ENCODE measurements at places on chromosomes 5 and 9. TPM values are rescaled to one million over a fixed set of nuclear protein-coding genes. Genes with fewer than 3 reads are reported as not detected.
A peak's percentile ranks its signal among the peaks of the same experiment; 100 is the strongest.

DNA sequence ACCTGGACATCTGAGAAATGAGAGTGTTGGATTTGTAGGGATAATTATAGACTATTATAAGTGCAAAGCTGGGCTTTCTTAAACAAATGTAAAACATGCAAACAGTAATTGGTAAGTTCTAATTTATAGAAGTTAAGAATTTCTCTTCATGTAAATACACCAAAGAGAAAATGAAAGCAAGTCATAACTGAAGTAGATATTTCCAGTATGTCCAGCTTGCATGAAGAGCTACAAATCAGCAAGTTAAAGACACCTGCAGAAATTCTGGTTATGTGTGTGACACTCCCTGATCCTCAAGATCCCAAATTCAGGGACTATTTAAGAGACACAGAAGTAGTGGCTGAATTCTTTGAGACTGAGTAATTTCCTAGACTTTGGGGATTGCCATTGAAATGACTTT is 308.9 kb downstream of the TLE4 start:
- peaks cover 49% of the 10 kb centered on the region for H3K4me1 ChIP-seq
- no peaks in the 10 kb centered on the region for H3K27me3 ChIP-seq
- no peak for DNase-seq
- H3K36me3 ChIP-seq, result no peaks in the 10 kb centered on the region
- no peak overlapping the region for H3K27ac ChIP-seq
- no peak overlapping the region for H3K4me3 ChIP-seq

GRCh38 chr5:547086-547924 is 23.1 kb upstream of the SLC9A3 start:
- no peak overlapping the region for H3K4me3 ChIP-seq
- H3K4me1 ChIP-seq, result peaks cover 23% of the 10 kb centered on the region
- H3K36me3 ChIP-seq, result no peaks in the 10 kb centered on the region
- DNase-seq, result no peak
- no peak overlapping the region for H3K27ac ChIP-seq
- H3K27me3 ChIP-seq, result peaks cover 18% of the 10 kb centered on the region

DNA sequence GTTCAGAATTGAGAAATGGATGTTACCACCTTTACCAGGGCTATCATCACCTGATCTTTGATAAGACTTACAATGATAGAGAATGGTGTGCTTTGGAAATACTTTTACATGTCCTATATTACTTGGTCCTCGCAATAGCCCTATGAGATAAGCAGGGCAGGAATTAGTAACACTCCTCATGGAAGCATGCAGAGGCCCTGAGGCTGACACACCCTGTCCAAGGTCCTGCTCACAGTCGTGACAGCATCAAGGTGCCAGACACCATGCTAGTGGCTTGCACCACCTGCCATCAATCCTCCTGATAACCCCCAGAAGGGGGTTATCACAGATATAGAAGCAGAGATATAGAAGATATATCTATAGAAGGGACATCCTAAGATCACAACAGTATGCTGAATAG is 216.8 kb upstream of the TBC1D2 start:
- H3K27ac ChIP-seq, result no peak overlapping the region
- peaks cover 10% of the 10 kb centered on the region for H3K27me3 ChIP-seq
- H3K36me3 ChIP-seq, result no peaks in the 10 kb centered on the region
- no peaks in the 10 kb centered on the region for H3K4me1 ChIP-seq
- DNase-seq, result no peak

- peaks cover 57% of the 10 kb centered on the region for H3K36me3 ChIP-seq
- H3K27me3 ChIP-seq, result no peaks in the 10 kb centered on the region
- H3K4me3 ChIP-seq, result no peak overlapping the region
Measured at GRCh38 chr9:20532584-20532983, 89.7 kb downstream of the MLLT3 start.

DNA sequence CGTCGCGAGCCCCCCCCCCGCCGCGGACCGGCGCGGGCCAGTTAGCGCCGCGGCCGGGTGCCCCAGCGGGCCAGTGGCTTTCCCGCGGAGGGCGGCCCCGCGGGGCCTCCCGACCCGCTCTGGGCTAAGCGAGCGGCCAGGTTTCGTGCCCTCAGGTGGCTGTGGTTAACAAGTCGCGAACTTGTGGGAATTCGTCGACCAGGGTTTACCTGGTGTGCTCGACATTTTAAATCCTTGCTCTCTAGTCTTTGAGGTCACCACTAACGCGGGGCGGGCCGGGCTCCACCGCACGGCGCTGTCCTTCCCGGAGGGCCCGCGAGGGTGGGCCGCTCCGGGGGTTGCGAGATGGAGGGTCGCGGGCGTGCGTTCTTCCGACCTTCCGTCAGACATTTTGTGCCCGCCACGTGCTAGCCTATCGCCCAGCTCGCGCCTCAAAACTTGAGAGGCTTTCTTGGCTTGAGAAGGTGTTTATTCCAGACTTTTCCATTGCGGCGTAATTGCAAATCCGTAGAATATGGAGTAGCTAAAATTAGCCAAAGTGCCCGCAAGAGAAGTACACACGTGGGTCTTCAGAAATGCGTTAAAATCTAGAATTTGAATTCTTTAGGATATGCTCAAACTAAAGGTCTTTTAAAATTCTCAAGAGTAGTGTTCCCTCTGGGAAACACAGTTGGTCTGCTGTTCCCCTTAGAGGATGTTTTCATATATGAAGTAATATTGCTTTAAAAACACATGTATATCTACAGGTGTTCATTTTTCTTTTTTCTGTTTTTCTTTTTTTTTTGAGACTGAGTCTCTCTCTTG is 2.1 kb downstream of the ANP32B start:
- peak; percentile 57 for DNase-seq
- peaks cover 26% of the 10 kb centered on the region for H3K36me3 ChIP-seq
- peak overlapping the region; percentile 95 for H3K27ac ChIP-seq
- peak overlapping the region; percentile 82 for H3K4me3 ChIP-seq
- peaks cover 64% of the 10 kb centered on the region for H3K4me1 ChIP-seq
- no peaks in the 10 kb centered on the region for H3K27me3 ChIP-seq

The TAF11L5 gene
- total RNA-seq, result not detected

GRCh38 chr5:143101725-143102386 is 301.6 kb downstream of the NR3C1 start:
- no peak overlapping the region for H3K4me3 ChIP-seq
- H3K27ac ChIP-seq, result peak overlapping the region; percentile 81
- no peaks in the 10 kb centered on the region for H3K27me3 ChIP-seq

- H3K36me3 ChIP-seq, result no peaks in the 10 kb centered on the region
- no peaks in the 10 kb centered on the region for H3K4me1 ChIP-seq
- H3K27ac ChIP-seq, result no peak overlapping the region
- no peak for DNase-seq
- H3K27me3 ChIP-seq, result no peaks in the 10 kb centered on the region
- no peak overlapping the region for H3K4me3 ChIP-seq
Measured at GRCh38 chr5:169384661-169385060, 83.7 kb upstream of the SLIT3 start.

GRCh38 chr5:171451421-171451820 is 32.0 kb downstream of the FGF18 start:
- H3K4me1 ChIP-seq, result peaks cover 7% of the 10 kb centered on the region
- DNase-seq, result no peak
- no peak overlapping the region for H3K27ac ChIP-seq

DNA sequence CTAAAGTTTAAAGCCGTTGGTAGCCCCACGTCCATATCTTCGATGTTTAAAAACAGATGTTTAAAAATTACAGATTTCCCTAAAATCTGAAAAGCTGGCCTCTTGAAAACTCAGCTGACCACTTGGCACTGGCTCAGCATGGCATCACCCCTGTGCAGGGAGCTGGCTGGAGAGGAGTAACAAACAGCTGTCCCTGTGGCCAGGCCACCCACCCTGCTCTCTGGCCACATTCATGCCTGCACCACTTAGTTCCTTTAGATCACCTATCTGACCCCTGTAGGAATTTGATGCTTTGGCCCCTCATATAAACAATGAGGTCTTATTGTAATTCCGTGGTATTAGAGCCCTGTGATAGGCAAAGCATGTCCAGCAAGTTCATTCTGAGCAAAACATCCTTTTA is 107.5 kb downstream of the FRMD3 start:
- no peak overlapping the region for H3K4me3 ChIP-seq
- H3K27me3 ChIP-seq, result no peaks in the 10 kb centered on the region
- H3K36me3 ChIP-seq, result no peaks in the 10 kb centered on the region

DNA sequence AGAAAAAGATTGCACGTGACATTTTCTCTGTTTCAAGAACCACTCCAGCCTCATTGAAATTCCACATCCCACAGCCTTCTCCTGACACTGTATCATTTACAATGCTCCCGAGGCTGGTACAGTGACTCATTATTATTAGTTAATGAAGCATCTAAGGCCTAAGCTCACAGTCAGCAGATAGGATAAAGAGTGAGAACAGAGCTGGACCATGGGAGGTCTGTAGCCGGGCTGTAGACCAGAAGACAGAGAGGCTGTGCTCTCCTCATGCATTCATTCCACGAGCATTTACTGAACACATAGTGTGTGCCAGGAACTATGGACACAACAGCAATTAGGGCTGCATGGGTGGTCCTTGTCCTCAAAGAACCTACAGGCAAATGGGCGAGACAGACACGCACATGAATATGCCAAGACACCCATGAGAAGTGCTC is 47.3 kb upstream of the GALNT10 start:
- H3K4me3 ChIP-seq, result no peak overlapping the region
- DNase-seq, result no peak
- H3K4me1 ChIP-seq, result no peaks in the 10 kb centered on the region
- H3K27ac ChIP-seq, result no peak overlapping the region

The SLIT3 gene
- not detected for total RNA-seq

- H3K27me3 ChIP-seq, result no peaks in the 10 kb centered on the region
- no peak overlapping the region for H3K27ac ChIP-seq
- H3K4me1 ChIP-seq, result no peaks in the 10 kb centered on the region
- DNase-seq, result no peak
- H3K4me3 ChIP-seq, result no peak overlapping the region
Measured at GRCh38 chr9:24881361-24881760, 335.7 kb upstream of the IZUMO3 start.

The PTGES gene
- not detected for total RNA-seq

DNA sequence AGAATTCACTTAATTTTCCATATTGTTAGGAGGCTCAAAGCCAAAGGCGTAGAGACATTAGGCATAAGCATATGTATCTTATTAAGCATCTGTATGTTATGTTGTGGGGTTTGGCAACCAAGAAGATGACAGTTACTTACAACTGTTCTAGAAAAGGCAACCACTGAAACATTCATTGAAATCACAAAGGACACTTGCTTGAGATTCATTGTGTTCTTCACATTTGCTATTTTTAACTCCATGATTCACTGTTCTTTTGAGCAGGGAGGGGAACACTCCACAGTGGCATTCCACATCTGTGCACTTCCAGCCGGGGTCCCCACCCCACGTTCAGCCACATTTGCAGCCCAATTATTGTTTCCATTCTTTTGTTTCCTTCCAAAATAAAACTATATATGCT is 107.1 kb downstream of the PALM2AKAP2 start:
- H3K27me3 ChIP-seq, result no peaks in the 10 kb centered on the region
- H3K4me3 ChIP-seq, result no peak overlapping the region
- no peak overlapping the region for H3K27ac ChIP-seq
- no peak for DNase-seq

- H3K36me3 ChIP-seq, result peaks cover 6% of the 10 kb centered on the region
- peak overlapping the region; percentile 99 for H3K27ac ChIP-seq
- no peak for DNase-seq
- peak overlapping the region; percentile 97 for H3K4me3 ChIP-seq
- H3K4me1 ChIP-seq, result peaks cover 27% of the 10 kb centered on the region
Measured at GRCh38 chr9:34328500-34328986, 525 bp downstream of the KIF24 start.

The SPINK6 gene
- not detected for total RNA-seq

- no peak overlapping the region for H3K4me3 ChIP-seq
- no peaks in the 10 kb centered on the region for H3K36me3 ChIP-seq
- no peak overlapping the region for H3K27ac ChIP-seq
Measured at GRCh38 chr5:133533541-133533940, 78.8 kb downstream of the FSTL4 start.

GRCh38 chr9:101536351-101536750 is 2.7 kb downstream of the RNF20 start:
- H3K4me1 ChIP-seq, result peaks cover 25% of the 10 kb centered on the region
- H3K36me3 ChIP-seq, result peaks cover 12% of the 10 kb centered on the region
- no peak overlapping the region for H3K4me3 ChIP-seq
- H3K27ac ChIP-seq, result no peak overlapping the region

DNA sequence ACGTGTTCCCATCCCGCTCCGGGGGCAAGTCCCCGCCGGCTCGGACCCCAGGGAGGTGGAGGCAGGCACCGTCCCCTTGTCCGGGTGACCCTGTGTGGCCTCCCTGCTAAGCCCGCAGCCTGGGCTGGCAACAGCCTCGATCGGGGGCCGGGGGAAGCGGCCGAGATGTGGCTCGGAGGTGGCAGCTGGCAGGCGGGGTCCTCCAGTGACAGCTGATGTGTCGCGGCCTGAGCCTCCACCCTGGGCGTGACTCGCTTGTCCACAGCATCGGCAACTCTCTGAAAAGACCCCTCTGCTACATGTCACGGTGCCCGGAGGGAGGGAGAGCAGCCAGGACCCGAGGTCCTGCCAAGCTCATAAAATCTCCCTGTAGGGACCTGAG is 124.8 kb upstream of the IRX4 start:
- no peak for DNase-seq
- no peak overlapping the region for H3K4me3 ChIP-seq
- no peak overlapping the region for H3K27ac ChIP-seq
- peaks cover 3% of the 10 kb centered on the region for H3K27me3 ChIP-seq
- no peaks in the 10 kb centered on the region for H3K36me3 ChIP-seq

The PRR7 gene
- total RNA-seq, result 9.8 TPM

- H3K27me3 ChIP-seq, result no peaks in the 10 kb centered on the region
- H3K36me3 ChIP-seq, result no peaks in the 10 kb centered on the region
- H3K4me3 ChIP-seq, result no peak overlapping the region
- no peak for DNase-seq
Measured at GRCh38 chr5:161373345-161373707, 173.2 kb downstream of the GABRB2 start.

The F2RL2 gene
- total RNA-seq, result not detected

DNA sequence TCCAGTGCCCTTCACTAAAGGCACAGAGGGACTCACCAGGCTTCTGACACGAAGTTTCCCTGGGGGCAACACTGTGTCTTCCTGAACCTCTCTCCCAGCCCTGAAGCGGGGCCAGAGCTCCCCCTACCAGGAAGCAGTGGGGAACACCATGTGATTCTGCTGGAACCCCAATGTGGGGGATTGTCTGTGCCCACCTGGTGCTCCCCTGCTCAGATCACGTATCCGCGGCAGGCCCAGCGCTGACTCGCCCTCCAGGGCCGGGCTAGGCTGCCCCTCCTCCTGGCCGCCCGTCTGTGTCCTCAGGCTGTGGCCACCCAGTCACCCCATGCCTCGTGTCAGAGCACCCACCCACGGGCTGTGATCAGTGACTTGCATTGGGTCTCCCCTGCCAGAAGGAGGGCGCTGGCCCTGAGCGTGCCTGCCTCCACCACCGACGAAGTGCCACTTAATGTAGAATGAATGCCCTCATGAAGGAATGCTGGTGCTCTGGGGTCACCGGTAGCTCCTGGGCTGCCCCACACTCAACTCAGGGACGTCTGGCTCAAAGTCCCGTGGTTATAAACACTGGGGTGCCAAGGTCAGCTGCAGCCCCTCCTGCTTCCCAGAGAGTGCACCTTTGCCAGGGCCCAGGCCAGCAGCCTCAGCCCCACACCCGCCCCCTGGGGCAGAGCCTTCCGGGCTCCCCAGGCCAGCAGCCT is 22.1 kb downstream of the SARDH start:
- no peaks in the 10 kb centered on the region for H3K36me3 ChIP-seq
- no peak overlapping the region for H3K27ac ChIP-seq
- DNase-seq, result peak; percentile 49
- peaks cover under 1% of the 10 kb centered on the region for H3K27me3 ChIP-seq
- no peak overlapping the region for H3K4me3 ChIP-seq

Measured in activated CD8-positive, alpha-beta T cell treated with anti-CD3 and anti-CD28 coated beads, Interleukin-2, amount 10 ng/mL, durations not matched to agents 7 days and 5 days (primary cell).